ENCODE measurements at places on chromosomes 1 and 21. TPM values are rescaled to one million over a fixed set of nuclear protein-coding genes. Genes with fewer than 3 reads are reported as not detected.

GRCh38 chr1:223421676-223422075, 28.5 kb downstream of the CCDC185 start:
- no peak for DNase-seq

GRCh38 chr1:181645171-181645570, 161.9 kb downstream of the CACNA1E start:
- no peak for DNase-seq

DNA sequence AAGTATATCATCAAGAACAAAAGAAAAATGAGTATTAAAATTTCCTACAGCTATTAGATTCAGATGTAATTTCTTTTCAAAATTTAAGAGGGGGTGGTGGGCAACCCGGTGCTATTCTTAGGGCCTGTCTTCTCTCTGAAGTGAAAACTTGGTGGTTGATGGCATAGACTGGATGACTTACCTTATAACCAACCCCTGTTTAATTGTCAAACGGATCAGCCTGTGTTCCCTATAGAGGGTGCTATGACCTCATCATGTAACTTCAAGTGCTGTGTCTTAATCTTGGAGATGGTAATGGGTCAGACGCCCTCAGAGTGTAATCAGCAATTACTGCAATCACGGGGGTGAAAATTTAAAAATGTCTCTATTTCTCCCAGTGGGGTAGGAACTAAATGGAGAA, 176.2 kb downstream of the PCP4 start:
- DNase-seq = no peak

DNA sequence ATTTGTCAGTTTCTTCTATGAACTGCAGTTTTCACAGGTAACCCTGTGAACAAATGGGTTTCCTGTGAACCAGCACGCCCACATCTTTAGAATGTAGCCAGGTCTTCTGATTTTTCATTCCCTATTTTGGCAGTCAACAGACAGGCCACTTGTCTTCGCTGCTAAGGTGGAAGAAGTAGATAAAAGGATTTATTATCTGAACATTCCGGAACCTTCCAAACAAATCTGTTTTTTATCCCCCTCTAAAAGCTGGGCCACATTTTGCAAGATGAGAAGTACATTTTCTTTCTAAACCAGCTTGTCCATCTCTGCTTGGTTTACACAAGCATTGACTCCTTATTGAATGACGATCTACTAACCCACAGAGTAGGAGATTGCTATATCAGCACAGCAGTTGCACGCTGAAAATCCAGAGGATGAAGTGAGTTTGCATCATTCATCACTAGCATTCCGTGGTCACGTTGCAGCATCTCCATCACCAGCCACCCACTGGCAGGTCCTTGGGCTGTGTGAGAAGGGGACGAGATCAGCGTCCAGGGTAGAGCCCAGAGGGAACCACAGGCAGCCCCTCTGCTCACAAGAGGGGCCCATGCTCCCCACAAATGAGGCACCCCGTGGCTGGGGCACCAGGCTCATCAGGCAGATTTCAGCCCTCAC, 83.5 kb downstream of the TOMM20 start:
- DNase-seq = no peak

GRCh38 chr1:30708361-30708728, 15.0 kb downstream of the MATN1 start:
- DNase-seq = no peak

DNA sequence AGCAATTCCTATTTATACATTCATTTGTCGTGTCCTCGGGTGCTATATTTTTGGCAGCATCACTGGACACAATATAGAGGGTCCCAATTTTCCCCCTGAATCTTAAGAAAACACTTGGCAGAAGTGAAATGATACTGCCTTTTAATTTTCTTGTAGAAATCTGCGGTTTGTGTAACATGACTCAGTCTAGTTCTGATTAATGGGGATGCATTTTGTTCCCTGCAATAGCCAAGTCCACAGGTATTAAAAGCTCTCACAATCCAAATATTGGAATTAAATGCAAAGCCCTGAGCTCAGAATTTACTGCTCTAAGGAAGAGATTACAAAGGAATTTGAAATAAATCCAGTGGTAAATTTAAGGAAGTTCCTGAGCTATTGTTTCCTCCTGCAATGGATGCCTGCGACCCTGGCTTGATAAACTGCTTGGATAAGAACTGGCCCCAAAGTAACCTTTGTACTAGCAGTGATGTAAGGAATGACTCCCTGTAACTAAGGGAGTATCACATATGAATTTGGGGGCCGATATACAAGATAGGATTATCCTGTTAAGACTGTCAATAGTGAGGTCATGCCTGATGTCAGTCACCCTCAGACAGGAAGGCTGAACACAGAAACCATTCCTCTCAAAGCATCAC, 349.7 kb upstream of the C1orf87 start:
- DNase-seq = peak; percentile 9

- DNase-seq = no peak
Observed at GRCh38 chr1:41981796-41982195, 63.1 kb upstream of the HIVEP3 start.

DNA sequence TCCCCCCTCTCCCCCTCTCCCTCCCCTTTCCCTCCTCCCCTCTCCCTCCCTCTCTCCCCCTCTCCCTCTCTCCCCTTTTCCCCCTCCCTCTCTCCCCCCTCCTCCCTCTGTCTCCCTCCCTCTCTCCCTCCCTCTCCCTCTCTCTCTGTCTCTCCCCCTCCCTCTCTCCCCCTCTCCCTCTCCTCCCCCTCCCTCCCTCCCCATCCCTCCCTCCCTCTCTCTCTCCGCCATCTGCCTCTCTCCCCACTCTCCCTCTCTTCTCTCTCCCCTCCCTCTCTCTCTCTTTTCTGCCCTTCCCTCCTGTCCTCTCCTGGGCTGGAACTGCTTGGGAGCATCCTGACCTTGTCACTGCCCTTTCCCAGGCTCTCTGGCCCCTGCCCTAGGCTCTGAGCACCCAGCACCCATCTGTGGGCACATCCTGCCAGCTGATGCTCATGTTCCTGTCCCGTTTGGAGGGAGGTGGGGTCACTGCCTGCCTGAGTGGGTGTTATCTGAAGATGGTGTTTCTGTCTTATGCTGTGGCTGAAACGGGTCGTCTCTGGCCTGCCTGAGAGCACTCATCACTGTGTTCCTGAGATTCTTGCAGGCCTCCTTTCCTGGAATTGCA, 10.8 kb downstream of the FTCD start:
- no peak for DNase-seq

DNA sequence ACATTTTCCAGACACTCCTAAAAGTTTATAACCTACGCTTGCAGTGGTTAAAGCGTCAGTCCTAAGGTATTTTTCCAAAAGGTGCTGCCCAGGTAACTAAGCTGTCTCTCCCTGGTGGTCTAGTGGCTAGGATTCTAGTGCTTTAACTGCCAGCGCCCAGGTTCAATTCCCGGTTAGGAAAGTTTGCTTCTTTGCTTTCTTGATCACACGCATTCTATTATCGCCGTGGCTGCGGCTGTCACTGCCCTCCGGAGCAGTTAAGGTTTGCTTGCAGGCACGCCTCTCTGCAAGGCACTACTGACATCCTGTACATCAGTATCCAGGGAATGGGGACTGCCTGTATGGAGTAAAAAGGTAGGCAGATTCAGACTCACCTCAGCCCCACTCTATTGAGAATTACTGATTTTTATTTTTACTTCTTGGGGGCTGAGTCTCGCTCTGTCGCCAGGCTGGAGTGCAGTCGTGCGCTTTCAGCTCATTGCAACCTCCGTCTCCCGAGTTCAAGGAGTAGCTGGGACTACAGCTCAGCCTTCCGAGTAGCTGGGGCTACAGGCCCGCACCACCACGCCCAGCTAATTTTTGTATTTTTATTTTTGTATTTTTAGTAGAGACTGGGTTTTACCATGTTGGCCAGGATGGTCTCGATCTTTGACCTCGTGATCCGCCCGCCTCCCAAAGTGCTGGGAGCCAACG, 53.2 kb upstream of the CFAP126 start:
- DNase-seq = no peak

GRCh38 chr1:239657291-239657690, 270.9 kb downstream of the CHRM3 start:
- DNase-seq = no peak

GRCh38 chr1:83961571-83962295, 37.2 kb downstream of the TTLL7 start:
- peak; percentile 55 for DNase-seq

GRCh38 chr1:183996396-183996795, 41.1 kb downstream of the COLGALT2 start:
- no peak for DNase-seq

GRCh38 chr1:231421546-231421970, 529 bp downstream of the EGLN1 start:
- DNase-seq = peak; percentile 40

DNA sequence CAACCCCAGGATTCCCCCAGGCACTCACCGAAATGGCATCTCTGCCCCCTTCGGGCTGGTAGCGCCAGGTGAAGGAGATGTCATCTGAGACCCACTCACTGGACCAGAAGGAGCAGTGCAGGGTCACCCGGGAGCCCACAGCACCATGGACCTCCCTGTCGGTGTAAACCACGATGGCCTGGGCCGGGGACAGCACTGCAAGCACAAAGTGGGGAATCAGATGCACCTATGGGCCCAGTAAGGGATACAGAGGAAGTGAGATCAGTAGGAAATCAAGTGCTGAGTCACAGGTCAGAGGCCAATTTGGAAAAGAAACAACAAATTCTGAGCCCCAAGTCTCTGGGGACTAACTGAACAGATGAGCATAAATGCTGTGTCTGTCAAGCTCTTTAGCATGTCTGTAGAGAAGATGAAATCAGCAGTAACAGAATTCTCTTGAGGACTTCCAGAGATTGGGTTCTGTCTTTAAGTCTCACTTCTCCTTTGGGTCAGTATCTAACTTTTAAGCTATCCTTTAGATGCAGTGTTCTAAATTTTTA, 2.5 kb downstream of the MPZ start:
- peak; percentile 95 for DNase-seq

GRCh38 chr1:151340870-151341754, 5.9 kb downstream of the RFX5 start:
- DNase-seq = peak; percentile 84

DNA sequence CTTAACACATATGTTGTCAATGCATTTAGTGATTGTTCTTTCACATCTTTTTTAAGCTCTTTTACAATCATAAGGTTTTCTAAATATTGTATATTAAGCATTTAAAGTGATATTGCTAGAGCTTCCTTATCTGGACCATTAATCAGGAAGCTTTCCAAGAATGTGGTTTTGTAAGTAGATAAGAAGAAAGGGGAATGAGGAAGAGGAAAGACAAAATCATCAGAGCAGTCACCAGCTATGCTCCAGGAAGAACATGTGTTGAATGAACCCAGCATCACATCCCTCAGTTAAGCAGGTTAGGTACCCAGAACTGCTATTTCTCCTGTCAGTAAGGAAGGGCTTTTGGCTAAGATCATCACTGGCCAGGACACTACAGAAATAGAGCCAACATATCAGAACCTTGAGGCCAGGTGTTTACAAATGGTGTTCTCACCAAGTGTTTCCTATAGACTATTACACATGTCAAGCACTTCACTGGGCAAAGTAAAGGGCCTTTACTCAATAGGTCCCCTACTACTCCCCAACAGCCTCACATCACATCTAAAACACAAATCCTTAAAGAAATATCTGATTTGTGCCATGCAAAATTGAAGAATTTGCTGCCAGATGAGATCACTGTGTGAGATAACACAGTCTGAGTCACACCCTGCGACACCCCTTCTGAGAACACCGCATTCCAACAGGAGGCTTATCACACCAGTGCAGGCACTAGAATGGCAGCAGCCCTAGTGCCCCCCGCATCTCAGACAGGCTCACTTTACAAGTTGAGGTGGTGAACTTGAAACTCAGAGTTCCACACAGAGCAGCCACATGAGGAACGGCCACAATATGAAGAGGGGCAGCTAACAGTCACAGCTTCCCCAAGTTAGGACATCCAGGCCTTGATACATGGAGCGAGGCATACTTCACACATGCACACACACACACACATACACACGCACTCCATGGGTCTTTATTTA, 1.8 kb upstream of the SPRR2A start:
- DNase-seq = no peak

- DNase-seq = no peak
Observed at GRCh38 chr1:199242601-199243000, 603.8 kb downstream of the PTPRC start.

DNA sequence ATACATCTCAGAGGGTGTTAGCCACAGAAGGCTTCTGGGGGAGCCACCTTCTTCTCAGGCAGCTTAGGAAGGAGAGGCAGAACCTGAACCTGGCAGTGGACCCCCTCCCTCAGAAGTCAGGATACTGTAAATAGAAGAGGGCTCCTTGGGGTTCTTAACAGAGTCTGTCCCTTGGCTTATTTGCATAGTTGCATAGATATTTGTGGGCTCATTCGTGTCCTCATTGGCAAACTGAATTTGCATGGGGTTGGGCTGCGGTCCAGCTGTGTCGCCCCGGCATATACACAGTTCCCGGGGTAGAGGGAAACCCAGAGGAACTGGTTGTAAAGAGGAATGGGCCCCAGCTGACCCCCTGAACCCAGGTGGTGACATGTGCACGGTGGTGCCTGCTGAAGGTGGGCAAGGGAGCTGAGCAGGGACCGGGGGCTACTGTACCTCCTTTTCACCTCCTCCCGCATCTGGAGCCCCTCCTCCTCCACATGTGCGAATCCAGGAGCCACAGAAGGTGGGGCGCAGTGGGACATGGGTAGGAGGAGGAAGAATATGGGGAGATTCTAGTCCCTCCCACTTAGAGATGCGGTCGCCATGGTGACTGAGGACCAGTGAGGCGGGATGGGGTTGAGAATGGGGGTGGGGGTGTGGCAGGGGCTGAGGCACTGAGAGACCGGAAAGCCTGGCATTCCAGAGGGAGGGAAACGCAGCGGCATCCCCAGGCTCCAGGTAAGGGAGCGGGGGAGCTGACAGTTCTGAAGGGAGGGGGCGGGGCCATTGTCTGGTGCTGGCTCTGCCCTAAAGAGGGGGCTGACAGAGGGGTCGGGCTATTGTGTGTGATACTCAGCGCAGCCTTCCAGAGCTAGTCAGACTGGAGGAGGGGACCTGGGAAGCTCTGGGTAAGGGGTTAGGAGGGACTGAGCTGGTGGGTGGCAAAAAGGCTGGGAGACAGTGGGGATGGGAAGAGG, 3.7 kb upstream of the SEMA4A start:
- no peak for DNase-seq

DNA sequence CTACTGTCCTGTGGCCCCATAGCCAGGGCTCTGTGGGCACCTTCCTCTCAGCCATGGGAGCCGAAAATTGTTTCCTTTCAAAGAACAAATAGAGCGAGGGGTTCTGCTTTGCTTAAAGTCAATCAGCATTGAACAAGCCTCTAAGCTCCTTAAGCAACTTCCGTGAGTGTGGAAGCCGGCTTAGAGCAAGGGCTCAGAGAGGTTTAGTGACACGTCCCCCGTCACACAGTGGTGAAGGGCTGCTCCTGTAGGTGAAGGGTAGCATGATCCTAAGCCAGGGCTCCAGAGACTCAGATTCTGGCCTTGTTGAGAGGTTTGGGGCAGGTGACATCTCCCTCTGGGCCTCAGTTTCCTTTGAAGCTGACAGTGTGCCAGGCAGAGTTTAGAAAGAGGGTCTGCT, 94.0 kb upstream of the WNT4 start:
- no peak for DNase-seq

GRCh38 chr1:26900001-26900814, at the start of gene GPATCH3:
Gene GPATCH3 (minus strand): TSS chr1:26900467. CDS start chr1:26900442, 25 bp downstream.
- DNase-seq = peak; percentile 94

The PSEN2 gene
- 24.2 TPM for total RNA-seq

The LEFTY2 gene
- total RNA-seq = not detected

The CLEC20A gene
- not detected for total RNA-seq

The NMNAT2 gene
- 2.4 TPM for total RNA-seq

The LAMTOR2 gene
- 70.9 TPM for total RNA-seq

The PEX19 gene
- total RNA-seq = 81.8 TPM

The CACNA1S gene
- 0.17 TPM for total RNA-seq

The MPL gene
- total RNA-seq = not detected

The C1QC gene
- total RNA-seq = not detected

The OR2T29 gene
- not detected for total RNA-seq

The ZNF648 gene
- not detected for total RNA-seq

Data from LHCN-M2 (cell line).